Amniotic stem cell (primary cell): ENCODE measurements at places on chromosomes 7 and 10.

DNA sequence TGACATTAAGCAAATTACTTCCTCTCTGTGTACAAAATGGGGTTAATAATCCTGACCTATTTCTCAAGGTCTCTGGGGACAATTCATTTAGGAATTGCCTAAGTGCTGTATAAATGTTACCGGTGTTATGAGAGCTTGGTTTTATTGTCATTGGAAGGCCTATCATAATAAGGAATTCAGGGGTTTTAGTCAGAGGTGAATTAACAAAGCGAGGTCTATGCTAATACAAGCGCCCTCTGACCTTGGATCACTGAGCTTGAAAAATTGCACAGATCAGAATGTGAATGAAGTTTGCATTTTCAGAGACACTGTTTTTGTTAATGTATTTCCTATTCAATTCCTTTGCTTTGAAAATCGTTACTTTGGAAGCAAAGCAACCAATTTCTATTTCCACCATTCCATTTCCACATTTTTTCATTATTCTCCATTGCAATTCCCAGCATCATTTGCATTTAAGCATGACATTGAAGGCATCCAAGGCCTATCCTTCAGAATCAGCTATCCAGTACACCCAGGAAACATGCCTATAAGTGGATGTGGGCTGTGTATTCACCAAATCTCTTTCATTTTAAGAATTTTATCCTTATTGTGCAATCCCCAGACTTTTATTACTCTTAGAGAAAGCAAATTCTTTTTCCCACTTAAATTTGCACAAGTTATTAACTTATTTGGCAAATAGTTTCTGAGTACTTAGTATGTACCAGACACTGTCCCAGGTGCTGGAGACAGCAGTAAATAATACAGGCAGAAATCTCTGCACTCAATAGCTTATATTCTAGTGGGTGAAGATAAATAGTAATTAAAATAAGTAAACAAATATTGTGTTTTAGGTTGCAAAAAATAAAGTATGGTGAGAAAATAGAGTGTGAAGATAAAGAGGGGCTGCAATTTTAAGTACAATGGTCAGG is 133.1 kb downstream of the NRCAM start:
- no peak for DNase-seq

GRCh38 chr7:126370038-126370668 is 882.6 kb downstream of the GRM8 start:
- no peak for DNase-seq

DNA sequence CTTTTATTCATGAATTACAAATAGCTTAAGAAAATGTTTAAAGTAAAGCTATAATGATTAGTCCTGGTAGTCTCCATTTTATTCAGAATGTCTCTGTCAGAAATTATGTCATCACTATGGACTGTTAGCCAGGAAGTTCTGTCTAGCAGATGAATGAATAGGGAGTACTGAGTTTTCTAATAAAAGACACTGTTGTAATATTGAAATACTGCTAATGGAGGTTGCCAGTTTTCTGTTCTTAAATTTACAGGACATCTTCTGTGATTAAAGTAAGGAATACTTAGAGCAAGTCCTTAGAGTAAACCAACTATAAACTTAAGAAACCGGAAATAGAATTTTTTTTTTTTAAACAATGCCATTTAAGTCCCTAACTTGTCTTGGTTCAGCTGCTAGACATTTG is 309.8 kb downstream of the ADK start:
- DNase-seq = no peak

DNA sequence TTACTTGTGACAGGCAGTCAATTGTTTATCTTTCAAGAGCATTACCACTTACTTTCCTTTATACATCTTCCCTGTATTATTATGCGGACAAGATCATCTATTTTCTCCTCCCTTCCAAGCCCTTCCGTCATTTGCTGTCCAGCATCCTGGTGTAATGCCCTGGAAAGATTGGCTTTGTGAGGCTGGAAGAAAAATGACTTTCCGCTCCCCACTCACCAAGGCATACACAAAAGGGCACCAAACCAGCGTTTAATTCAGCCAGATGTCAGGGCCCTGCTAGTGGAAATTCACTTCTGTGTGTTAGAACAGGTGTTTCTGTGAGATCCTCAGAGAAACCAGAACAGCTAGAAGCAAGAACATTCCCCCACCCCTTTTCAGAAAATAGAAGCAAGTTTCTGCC is 128.1 kb upstream of the NANOS1 start:
- no peak for DNase-seq

GRCh38 chr10:101272229-101272868 is 43.1 kb upstream of the LBX1 start:
- peak; percentile 23 for DNase-seq

DNA sequence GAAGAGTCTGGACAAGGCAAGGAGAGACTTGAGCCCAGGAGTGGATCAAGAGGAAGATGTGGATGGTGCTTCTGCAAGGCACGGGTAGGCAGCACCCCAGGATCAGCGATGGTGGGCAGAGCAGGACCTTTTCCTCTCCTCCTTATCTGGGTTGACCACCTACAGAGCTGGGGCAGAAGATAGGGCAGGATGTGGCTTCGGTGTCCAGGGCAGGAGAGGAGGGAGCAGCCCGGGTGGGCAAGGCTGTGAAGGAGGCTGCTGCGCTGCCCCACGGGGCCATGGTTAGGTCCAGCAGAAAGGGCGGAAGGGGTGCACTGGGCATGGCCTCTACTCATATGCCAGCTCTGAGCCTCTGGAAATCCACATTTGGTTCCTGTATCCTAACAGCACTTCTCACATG is 20.0 kb upstream of the PARP12 start:
- DNase-seq = no peak

GRCh38 chr7:19930851-19931250 is 157.4 kb upstream of the TMEM196 start:
- no peak for DNase-seq

DNA sequence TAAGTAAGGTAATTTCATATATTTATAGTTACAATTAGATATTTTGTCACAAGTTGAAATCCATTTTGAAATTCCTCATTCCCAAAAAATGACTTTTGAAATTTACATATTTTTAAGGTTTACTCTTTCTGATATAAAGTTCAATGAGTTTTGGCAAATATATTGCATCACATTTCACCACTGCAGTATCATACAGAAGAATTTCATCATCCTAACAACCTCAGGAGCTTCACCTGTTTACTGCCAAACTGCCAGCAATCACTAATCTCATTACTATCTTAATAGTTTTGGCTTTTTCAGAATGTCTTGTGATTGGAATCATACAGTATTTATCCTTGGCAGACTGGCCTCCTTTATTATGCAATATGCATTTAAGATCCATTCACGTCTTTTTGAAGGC is 1578.9 kb downstream of the REEP3 start:
- DNase-seq = no peak
